Pulmonary artery endothelial cell (primary cell): ENCODE measurements at places on chromosomes 7 and 10. TPM values are rescaled to one million over a fixed set of nuclear protein-coding genes. Genes with fewer than 3 reads are reported as not detected.

- DNase-seq = no peak
Observed at GRCh38 chr7:157389951-157390730, 53.3 kb downstream of the DNAJB6 start.

GRCh38 chr7:117188949-117189592, 133.8 kb downstream of the WNT2 start:
- DNase-seq = no peak

DNA sequence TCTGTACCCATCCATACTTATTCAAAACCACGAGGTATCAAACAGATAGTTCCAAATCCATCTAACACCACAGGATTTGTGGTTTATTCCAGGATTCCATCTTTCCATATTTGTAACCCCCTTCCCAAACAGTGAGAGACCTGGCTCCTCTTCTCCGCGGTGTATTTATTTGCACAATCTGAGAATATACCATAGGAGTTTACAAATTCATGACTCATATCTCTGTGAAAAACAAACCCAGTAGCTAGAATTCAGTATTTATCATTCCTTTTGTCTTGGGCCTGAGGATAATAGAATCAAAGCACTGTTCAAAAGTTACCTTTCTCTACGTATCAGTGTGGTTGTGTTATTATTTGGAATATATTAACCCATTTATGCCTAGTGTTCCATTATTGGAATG, 31.9 kb downstream of the PDSS1 start:
- DNase-seq = no peak

- DNase-seq = no peak
Observed at GRCh38 chr7:2034291-2035201, 198.2 kb downstream of the MAD1L1 start.

- no peak for DNase-seq
Observed at GRCh38 chr7:30147223-30147622, 12.4 kb downstream of the MTURN start.

Gene NEUROG3
- not detected in 2 replicates for total RNA-seq

Gene TUBB8
- total RNA-seq = not detected in 2 replicates

Gene VIPR2
- not detected in 2 replicates for total RNA-seq

Gene MCM10
- total RNA-seq = 11.5 and 23.9 TPM in 2 replicates

Gene SCD
- 122 and 157 TPM in 2 replicates for total RNA-seq
